ENCODE measurements at places on chromosomes 5 and 9. TPM values are rescaled to one million over a fixed set of nuclear protein-coding genes. Genes with fewer than 3 reads are reported as not detected.

DNA sequence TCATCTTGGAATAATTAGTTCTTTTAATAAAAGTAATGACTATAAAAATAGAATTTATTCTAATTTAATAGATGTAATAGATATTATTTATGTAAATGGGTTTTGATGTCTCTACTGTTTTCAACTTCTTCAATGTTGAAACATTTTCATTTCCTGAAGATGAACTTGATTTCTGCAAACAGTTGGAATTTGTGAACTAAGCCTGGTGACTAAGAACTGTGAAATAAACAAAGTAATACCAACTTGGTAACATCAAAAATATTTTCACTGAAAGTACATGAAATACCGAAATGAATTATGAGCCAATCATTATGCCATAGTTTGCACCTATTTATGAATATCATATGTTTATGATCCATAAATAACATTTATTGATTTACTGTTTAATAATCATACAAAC is 143.8 kb upstream of the FGF10 start:
- no peaks in the 10 kb centered on the region for H3K36me3 ChIP-seq
- H3K4me3 ChIP-seq, result no peak overlapping the region
- no peaks in the 10 kb centered on the region for H3K4me1 ChIP-seq
- no peak overlapping the region for H3K27ac ChIP-seq
- DNase-seq, result no peak
- no peaks in the 10 kb centered on the region for H3K27me3 ChIP-seq

DNA sequence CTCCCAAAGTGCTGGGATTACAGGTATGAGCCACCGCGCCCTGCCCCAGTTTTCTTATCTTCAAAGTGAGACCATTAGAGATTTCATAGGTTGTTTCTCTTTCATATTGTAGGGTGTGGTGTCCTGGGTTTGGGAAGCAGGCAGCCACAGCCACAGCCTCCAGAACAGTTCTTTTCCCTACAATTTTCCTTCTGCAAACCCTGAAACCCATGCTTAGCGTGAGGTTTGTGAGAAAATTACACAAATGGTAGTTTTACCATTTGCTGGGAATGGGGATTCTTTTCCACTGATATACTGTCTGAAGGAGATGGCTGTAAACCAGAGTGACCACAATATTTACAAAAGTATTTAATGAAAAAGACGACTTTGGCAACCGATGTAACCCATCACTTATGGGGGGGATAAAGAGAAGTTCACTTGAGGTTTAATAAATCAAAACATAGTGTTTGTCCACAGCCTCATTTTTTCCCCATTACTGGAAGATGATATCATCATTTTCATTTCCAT is 26.7 kb upstream of the ECM2 start:
- H3K4me3 ChIP-seq, result no peak overlapping the region
- DNase-seq, result no peak
- H3K4me1 ChIP-seq, result no peaks in the 10 kb centered on the region
- H3K27me3 ChIP-seq, result no peaks in the 10 kb centered on the region
- no peak overlapping the region for H3K27ac ChIP-seq
- no peaks in the 10 kb centered on the region for H3K36me3 ChIP-seq

DNA sequence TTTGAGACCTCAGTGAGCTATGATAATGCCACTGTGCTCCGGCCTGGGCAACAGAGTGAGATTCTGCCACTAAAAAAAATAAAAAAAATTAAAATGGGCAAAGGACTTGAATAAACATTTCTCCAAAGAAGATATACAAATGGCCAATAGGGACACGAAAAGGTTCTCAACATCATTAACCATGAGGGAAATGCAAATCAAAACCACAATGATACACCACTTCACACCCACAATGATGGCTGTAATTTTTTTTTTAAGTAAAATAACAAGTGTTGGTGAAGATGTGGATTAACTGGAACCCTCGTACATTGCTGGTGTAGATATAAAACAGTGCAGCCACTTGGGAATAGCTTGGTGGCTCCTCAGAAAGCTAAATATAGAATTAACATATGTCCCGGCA is 68.0 kb downstream of the SIL1 start:
- peaks cover 8% of the 10 kb centered on the region for H3K4me1 ChIP-seq
- DNase-seq, result no peak
- peaks cover 2% of the 10 kb centered on the region for H3K36me3 ChIP-seq
- H3K4me3 ChIP-seq, result no peak overlapping the region
- H3K27me3 ChIP-seq, result no peaks in the 10 kb centered on the region

GRCh38 chr5:111775224-111775623 is 18.2 kb upstream of the NREP start:
- H3K36me3 ChIP-seq, result no peaks in the 10 kb centered on the region
- peaks cover 23% of the 10 kb centered on the region for H3K4me1 ChIP-seq
- H3K27me3 ChIP-seq, result no peaks in the 10 kb centered on the region
- H3K27ac ChIP-seq, result no peak overlapping the region

DNA sequence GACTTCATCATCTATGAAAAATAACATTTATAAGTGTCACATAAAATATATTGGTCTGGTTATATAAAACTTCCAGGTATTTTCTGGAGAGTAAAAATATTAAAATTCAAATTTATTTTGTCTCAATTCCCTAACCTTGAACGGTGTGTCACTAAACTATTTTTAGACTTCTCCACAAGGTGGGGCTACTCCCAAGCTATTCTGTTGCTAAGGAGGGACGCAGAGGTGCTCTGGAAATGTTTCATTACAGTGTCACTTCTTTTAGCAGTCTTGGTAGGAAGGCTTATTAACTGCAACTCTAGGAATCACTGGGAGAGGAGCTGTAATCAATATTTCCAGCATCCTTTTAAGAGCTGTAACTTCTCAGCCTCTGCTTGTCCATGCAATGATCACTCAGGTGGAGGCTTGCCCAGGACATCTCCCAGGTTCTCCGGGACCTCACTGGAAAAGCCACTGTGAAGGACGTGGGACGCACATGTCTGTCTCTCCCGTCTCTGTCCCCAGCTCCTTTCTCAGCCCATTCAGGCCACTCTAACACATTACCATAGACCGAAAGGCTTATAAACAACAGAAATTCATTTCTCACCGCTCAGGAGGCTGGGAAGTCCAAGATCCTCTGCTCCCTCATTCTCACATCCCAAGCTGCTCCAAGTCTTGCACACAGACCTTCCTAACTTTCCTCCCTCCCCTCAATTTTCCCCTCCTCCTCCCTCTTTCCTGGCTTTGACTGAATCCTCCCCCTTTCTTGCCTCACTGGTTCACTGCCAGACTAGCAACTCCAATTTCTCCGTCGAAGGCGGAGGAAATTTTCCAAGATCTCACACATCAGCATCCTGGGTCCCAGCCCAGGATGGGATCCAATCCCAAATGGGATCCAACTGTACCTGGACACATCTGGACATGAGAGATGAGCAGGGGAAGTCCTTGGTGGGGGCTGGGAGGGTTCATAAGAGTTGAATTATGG is 32.7 kb upstream of the DNAH5 start:
- H3K27ac ChIP-seq, result no peak overlapping the region
- DNase-seq, result peak; percentile 24
- no peaks in the 10 kb centered on the region for H3K4me1 ChIP-seq
- no peak overlapping the region for H3K4me3 ChIP-seq

DNA sequence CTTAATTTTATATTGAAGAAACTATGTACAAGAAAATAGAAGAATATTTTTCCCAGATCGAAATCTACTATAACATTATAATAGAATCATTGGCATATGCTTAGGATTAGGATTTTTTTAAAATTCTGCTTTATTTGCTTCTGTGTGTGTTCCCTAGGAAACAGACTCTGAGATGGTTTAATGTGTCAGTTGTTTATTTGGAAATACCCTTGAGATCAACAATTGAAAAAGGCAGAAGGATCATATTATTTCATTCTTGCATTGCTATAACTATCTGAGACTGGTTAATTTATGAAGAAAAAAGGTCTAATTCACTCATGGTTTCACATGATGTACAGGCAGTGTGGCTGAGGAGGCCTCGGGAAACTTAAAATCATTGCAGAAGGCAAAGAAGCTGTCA is 622.6 kb downstream of the PRR16 start:
- DNase-seq, result no peak
- no peaks in the 10 kb centered on the region for H3K27me3 ChIP-seq
- no peak overlapping the region for H3K27ac ChIP-seq
- no peak overlapping the region for H3K4me3 ChIP-seq
- no peaks in the 10 kb centered on the region for H3K36me3 ChIP-seq

- no peak overlapping the region for H3K27ac ChIP-seq
- H3K4me3 ChIP-seq, result no peak overlapping the region
- no peaks in the 10 kb centered on the region for H3K4me1 ChIP-seq
- no peaks in the 10 kb centered on the region for H3K27me3 ChIP-seq
Measured at GRCh38 chr5:74301576-74301975, 339.0 kb downstream of the ENC1 start.

DNA sequence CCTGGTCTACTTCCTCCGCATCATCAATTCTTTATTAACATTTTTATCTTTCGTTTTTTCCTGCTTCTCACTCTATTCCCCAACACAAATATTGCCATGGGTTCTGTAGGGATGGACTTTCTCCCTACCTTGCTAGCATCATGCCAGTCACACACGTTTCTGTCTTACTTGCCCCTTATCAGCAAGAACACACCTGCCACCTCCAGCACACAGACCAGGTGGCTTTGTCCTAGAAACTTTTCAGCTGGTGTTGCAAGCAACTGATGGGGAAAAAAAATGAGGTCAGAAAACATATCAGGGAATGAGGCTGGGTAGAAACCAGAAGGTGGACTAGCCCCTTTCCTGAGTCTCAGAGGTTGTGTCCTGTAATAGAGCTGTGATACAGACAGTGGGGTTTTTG is 5.8 kb downstream of the SH3RF2 start:
- H3K4me1 ChIP-seq, result peaks cover 3% of the 10 kb centered on the region
- no peak for DNase-seq
- H3K36me3 ChIP-seq, result no peaks in the 10 kb centered on the region
- H3K27ac ChIP-seq, result no peak overlapping the region
- no peak overlapping the region for H3K4me3 ChIP-seq

DNA sequence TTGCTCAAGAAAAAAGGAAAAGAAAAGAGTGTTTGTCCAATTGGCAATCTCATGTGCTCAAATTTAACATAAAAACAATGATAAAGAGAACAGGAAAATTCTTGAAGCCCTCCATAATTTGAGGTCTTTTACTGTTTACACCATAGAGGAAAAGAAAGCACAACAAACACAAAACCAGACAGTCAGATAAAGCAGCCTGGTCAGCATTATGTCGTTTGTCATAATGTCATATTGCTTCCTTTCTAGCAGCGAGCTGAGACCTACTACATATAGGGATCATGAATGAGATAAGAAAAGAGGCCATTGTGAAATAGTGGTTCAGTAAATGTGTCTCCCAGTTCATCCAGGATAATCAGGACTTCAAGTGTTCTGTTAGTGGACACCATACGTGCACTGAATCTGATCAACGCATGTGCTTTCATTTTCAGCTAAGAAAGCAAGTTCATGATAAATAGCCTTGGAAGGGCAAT is 64.7 kb upstream of the SELENOP start:
- no peak overlapping the region for H3K4me3 ChIP-seq
- H3K4me1 ChIP-seq, result no peaks in the 10 kb centered on the region
- no peaks in the 10 kb centered on the region for H3K36me3 ChIP-seq
- no peak for DNase-seq
- no peak overlapping the region for H3K27ac ChIP-seq

GRCh38 chr5:175640106-175640775 is 17.6 kb upstream of the HRH2 start:
- H3K4me1 ChIP-seq, result peaks cover 21% of the 10 kb centered on the region
- no peaks in the 10 kb centered on the region for H3K36me3 ChIP-seq
- DNase-seq, result peak; percentile 58

GRCh38 chr9:129863059-129863690 is 27.9 kb downstream of the USP20 start:
- H3K27me3 ChIP-seq, result no peaks in the 10 kb centered on the region
- DNase-seq, result peak; percentile 65
- H3K27ac ChIP-seq, result peak overlapping the region; percentile 80
- H3K4me3 ChIP-seq, result no peak overlapping the region
- peaks cover 75% of the 10 kb centered on the region for H3K36me3 ChIP-seq
- peaks cover 95% of the 10 kb centered on the region for H3K4me1 ChIP-seq

DNA sequence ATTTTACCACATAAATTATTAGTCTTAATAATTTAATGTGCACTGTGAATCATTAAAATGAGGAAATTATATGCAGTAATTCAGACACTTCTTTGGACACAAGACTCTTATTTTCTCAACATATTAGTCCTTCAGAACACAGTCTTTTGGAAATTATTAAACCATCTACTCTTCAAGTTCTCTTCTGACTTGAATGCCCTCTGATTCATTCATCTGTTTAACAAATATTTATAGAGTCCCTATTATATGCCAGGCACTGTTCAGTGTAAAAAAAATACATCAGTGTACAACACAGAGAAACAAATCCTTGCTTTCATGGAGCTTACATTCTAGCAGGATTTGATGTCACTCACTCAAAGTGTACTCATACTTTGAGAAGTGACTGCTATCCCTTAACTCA is 163.4 kb upstream of the IL12B start:
- no peak overlapping the region for H3K4me3 ChIP-seq
- H3K4me1 ChIP-seq, result no peaks in the 10 kb centered on the region
- no peaks in the 10 kb centered on the region for H3K27me3 ChIP-seq
- no peak for DNase-seq
- no peak overlapping the region for H3K27ac ChIP-seq
- no peaks in the 10 kb centered on the region for H3K36me3 ChIP-seq

DNA sequence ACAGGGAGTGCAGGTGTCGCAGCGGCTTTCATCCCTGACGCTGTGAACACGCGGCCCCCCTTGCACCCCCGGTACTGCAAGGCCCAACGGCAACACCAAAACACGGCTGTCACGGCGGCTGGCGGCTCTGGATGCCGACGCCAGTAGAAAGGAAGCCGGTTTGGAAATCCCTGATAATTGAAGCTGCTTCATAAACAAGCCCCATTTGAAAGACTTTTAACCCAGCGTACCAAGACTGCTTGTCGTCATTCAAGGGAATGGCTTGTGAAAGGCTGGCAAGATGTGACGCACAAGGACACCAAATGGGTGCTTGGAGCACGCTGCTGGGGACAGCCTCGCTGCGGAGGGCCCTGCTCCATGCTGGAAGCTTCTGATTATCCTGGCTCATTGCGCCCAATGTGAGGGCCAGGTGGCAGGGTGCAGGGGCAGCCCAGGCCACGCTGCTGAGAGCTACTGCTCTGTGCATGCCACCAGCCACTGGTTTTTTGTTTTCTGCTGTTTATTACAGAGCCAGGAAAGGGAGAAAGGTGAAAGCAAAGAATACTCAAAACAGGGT is 63.1 kb downstream of the GTF3C4 start:
- peak overlapping the region; percentile 91 for H3K27ac ChIP-seq
- H3K4me3 ChIP-seq, result no peak overlapping the region
- H3K36me3 ChIP-seq, result no peaks in the 10 kb centered on the region
- DNase-seq, result peak; percentile 66

Gene ZDHHC21
- 4.8 TPM for total RNA-seq

Gene MYOT
- total RNA-seq, result 0.33 TPM

Gene VAV2
- 5.4 TPM for total RNA-seq

Gene SPIN1
- 36.9 TPM for total RNA-seq

Gene PRDM9
- total RNA-seq, result not detected

Gene BHMT
- 0.14 TPM for total RNA-seq

Gene VPS13A
- 21.1 TPM for total RNA-seq

Gene MEIKIN
- 0.14 TPM for total RNA-seq

Gene TRIM36
- 1.8 TPM for total RNA-seq

Gene OGN
- 10.1 TPM for total RNA-seq

Gene HMCN2
- 0.90 TPM for total RNA-seq

Gene SLC46A2
- total RNA-seq, result 24.6 TPM

Gene CEMIP2
- 16.2 TPM for total RNA-seq

All from thymus (tissue), 14 donors.